Caco-2 (cell line): ENCODE measurements at places on chromosomes 2 and 18.

- no peak for DNase-seq
These were observed 104.9 kb downstream of the CERS6 start for GRCh38 chr2:168560817-168561499.

- no peak for DNase-seq
These were observed 105.9 kb upstream of the AQP4 start for GRCh38 chr18:26971409-26971808.

DNA sequence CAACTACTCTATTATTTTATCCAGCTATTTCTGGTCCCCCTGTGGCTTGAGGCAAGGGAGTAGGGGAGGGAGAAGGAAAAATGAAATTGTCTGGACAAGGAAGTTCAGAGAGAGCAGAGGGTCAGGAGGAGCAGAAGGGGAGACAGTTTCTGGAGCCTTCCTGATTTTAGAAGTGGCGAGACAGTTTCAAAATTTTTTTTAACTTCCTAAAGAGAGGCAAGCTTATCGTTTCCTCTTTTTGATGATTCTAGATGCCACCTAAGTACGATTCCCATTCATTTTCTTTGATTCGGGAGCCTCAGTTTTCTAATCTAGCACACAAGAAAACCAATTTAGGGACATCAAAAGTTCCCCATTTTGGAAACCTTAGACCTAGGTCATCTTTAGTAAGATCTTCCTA, 96.9 kb upstream of the B3GNT2 start:
- no peak for DNase-seq

GRCh38 chr2:228675091-228675490, 493.6 kb upstream of the SPHKAP start:
- no peak for DNase-seq

GRCh38 chr2:218291318-218292047, 820 bp downstream of the TMBIM1 start:
- no peak for DNase-seq

DNA sequence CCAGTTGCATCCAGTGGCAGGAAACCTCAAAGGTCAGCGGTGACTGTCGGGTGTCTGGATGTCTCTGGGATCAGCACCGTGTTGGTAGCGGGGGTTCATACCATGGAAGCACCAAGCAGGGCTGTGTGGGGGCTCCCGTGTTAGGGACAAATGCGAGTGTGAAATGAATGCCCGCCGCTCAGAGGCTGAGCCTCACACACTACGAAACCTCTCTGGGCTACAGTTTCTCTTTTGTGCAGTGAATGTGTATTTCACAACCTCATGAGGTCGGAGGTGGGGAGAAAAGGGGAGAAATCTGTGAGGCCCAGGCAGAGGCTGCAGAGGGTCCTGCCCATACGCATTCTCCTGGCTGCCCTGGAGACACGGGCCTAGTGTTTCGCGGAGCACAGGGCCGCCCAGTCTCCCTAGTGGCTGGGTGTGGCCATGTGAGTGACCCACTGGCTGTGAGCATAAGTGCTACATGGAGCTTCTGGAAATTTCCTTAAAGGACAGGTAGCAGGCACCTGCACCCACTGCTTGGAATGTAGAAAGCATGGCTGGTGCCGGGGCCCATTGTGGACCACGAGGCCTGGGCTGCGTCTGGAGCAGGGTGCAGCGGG, 138.0 kb upstream of the GLI2 start:
- no peak for DNase-seq

- DNase-seq: no peak
These were observed 24.1 kb upstream of the RAMP1 start for GRCh38 chr2:237835372-237835771.

GRCh38 chr2:161419638-161420190, 3.6 kb downstream of the TBR1 start:
- DNase-seq: no peak

- no peak for DNase-seq
These were observed 40.6 kb downstream of the LCLAT1 start for GRCh38 chr2:30487603-30488002.

DNA sequence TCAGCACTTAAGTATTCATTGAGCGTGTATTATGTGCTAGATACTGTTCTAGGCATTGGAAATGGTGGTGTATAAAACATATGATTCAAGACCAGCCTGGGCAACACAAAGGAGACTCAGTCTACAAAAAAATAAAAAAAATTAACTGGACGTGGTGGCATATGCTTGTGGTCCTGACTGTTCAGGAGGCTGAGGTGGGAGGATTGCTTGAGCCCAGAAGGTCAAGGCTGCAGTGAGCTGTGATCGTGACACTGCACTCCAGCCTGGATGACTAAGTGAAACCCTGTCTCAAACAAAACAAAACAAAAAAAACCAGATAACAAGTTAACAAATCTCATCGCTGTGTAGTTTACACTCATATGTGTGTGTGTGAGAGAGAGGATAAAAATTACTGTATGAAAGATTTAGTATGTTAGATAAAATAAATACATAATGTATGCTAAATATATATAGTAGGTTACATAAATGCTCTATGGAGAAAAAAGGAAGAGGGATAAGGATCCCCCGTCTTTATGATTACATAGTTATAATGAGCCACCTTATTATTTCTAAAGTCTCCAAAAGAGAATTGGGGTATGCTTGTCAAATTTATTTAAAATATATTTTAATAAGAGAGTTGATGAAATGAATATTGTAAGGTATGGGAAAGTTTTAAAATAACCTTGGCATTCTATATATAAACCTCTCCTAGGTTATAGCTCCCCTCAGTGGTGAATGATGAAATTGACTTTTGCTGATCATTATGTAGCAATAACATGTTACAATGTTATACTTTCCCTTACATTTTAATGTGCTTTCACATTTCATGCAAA, 69.2 kb downstream of the EHBP1 start:
- no peak for DNase-seq

DNA sequence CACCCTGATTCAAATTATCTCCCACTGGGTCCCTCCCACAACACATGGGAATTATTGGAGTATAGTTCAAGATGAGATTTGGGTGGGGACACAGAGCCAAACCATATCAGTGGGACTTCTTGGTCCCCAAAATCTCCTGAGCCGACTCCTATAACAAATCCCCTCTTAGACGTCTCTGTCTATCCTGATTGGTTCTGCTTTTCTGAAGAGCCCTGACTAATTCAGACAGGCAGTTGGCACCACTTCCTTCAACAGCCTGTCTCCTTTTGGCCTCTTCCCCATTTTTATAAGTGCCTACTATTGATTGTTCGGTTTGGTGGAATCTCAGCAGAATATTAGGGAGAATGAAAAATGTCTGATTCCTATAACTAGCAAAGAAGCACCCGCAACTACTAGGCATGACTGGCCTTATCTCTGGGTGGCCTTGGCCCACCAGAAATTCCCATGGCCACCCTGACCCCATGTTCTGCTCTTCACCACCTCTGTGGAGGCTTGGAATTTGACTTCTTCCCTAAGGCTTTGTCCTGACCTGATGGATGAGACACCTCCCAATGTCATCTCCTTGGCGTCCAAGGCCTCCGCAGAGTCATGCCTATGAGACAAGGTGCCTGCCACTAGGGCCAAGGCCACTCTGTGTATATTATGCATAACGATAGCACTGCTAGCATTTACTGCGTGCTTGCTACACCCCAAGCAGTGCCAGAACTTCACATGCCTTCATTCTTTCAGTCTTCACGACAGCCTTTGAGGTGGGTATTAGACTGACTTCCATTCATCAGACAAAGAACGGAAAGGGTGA, 218.9 kb upstream of the COPS8 start:
- no peak for DNase-seq

DNA sequence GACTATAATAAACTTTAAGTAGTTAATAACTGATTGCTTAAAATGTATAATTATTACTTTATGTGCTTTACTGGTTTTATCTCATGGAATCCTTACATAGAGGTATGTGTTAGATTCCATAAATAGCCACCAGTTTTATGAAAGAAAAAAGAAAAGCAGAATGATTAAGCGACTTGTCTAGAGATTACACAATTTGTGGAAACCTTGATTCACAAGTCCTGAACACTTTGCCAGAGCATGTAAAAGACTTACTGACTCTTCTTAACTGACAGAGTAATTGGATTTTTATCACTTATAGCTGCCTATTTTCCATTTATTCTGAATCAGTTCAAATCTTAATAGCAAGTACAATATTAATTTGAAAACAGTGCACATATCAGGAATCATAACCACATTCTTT, 448.7 kb upstream of the NETO1 start:
- DNase-seq: no peak

DNA sequence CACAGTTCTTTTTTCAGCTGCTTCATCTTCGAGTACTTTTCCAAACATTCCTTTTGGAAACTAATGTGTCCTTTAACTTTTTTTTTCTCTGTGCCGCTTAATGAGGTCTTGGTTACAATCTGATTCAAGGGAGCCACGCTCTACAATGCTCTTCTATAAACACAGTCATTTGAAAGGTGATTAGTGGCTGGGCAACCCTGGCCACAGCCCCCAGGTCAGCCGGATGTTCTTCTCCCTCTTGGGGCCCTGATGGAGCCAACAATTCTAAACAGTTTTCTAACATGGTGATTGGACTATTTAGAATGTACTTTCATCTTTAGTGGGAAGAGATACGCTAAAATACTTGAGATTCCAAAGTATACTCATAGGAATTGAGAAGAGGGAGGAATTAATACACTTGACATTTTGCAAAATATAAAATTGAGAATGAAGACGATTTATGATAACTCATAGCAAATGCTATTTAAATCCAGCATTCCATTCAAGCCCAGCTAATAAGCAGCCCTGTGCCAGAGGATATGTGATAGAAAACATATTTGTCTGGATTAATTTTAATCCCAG, 83.7 kb upstream of the MBOAT2 start:
- no peak for DNase-seq

- no peak for DNase-seq
These were observed 40.5 kb upstream of the GAREM1 start for GRCh38 chr18:32511147-32511546.

- no peak for DNase-seq
These were observed 176.0 kb downstream of the SMAD2 start for GRCh38 chr18:47754311-47755101.

GRCh38 chr2:101883860-101884259, 107.9 kb upstream of the IL1R2 start:
- DNase-seq: no peak

GRCh38 chr2:156145469-156145868, 187.1 kb downstream of the NR4A2 start:
- no peak for DNase-seq

GRCh38 chr2:199704358-199705238, 146.4 kb downstream of the FTCDNL1 start:
- DNase-seq: peak; percentile 69

GRCh38 chr2:158805936-158806335, 10.8 kb downstream of the DAPL1 start:
- no peak for DNase-seq

DNA sequence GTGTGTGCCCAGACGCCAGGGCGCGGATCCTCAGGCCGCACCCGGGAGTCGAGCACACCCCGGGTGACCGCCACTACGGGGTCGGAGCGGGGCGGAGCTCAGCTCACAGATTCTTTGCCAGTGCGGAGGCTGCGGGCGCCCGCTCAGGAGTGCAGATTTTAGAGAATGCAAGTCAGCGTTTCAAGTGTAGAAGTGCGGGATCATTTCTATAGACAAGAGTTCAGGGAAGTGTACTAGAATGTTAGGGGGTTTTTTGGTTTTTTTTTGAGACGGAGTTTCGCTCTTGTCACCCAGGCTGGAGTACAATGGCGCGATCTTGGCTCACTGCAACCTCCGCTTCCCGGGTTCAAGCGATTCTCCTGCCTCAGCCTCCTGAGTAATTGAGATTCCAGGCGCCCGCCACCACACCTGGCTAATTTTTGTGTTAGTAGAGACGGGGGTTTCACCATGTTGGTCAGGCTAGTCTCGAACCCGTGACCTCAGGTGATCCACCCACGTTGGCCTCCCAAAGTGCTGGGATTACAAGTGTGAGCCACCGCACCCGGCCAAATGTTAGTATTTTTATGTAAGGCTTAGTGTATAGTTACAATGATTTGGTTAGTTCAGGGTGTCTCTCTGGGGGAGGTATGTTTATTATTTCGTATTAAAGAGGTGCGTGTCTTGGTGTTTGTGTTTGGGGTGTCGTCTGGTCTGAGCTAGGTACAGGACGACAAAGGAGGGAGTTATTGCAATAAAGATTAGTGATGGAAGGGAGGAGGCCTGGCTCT, 619 bp upstream of the FAM168B start:
- peak; percentile 74 for DNase-seq

DNA sequence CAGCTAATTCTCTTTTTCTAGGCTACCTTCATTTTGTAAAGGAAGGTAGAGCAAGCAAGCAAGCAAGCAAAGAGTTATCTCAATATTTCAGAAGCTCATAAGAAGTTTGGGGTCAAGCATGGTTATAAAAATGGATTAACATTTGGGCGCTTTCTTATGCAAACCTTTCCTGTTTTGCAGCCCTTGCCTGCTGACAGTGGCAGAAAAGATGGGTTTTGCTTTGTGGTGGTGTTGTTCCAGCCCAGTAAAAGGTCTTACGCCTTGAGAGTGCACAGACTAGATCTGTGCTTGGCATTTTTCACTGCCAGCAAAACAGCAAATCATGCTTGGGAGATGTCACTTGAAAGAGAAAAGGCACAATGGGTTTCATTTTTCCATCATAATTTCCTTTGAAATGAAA, 1320.6 kb upstream of the CELF4 start:
- DNase-seq: no peak

DNA sequence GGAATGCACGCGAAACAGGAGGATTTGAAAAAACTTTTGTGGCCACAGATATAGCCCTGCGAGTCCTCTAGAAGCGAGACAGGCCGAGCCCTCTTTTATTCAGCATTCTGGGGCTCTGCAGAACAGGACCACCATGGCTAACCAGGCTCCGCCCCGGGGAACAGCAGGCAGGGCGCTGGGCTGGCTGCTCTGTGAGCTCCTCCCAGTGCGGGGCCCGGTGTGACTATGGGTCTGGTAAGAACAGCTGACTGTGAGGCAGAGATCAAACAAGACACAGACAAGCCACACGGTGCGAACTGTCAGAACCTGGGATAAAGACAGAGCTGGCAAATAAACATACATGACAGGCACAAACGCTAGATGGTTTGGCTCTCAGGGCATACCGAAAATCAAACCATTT, 15.5 kb downstream of the PXDN start:
- peak; percentile 23 for DNase-seq

DNA sequence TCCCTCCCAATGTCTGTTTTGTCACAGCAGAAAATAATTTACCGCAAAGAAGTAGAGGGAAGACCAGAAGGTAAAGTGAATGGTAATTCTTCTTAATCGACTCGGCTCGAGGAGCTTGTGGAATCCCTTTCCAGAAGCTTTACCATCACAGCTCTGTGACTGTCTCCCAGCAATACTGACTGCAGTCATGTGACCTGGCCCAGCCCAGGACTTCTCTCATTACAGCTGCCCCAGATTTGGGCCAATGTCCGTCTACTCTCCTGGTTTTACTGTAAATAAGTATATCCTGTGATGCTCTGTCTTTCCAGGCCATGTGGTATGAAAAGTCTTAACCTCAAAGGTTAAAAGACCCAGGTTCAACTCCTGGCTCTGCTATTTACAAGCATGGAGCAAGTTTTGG, 18.9 kb upstream of the ELOA2 start:
- DNase-seq: no peak

- DNase-seq: no peak
These were observed 90.5 kb downstream of the NXPH2 start for GRCh38 chr2:138689705-138690104.

GRCh38 chr2:24220554-24221291, 45.9 kb downstream of the FAM228A start:
- no peak for DNase-seq
